ENCODE measurements at places on chromosomes 6 and 20.

- no peak for DNase-seq
These were observed 24.1 kb downstream of the COL20A1 start for GRCh38 chr20:63317061-63317460.

DNA sequence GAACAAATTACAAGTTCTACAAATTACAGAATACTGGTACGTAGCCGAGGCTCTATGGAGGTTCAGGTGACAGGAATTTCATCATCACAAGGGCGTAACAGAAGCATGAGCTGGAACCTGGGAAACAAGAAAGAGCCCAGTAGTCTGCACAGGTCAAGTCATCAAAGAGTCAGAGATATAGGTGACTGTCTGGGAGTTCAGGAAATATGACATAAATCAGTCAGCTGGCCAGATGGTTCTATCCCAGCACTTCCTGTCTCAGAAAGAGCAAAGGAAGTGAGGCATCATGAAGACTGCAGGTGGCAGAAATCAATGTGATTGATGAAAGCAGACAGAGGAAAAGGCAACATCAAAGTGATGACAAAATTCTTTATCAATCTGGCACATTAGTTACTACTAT is 23.3 kb downstream of the MYCT1 start:
- no peak for DNase-seq

- DNase-seq = no peak
These were observed 113.6 kb upstream of the ID4 start for GRCh38 chr6:19723545-19723944.

GRCh38 chr6:110404607-110405006 is 10.8 kb downstream of the DDO start:
- no peak for DNase-seq

- no peak for DNase-seq
These were observed 3.4 kb downstream of the HSPA1L start for GRCh38 chr6:31811645-31812044.

DNA sequence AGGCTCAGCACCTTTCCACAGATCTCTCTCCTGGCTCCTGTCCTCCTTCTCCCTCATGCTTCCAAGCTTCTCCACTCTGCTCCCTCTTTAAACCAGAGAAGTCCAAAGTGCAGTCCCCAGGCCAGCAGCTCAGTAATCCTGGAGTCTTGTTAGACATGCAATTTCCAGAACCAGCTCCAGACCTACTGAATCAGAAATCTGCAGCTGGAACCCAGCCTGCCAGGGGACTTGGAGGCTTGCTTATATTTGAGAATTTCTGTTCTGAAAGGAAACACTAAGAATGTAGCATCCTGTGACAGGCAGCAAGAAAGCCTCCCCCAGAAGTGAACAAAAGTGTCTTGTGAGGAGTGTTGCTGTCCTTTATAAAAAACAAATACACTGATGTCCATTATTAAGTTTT is 438.1 kb downstream of the BCKDHB start:
- no peak for DNase-seq
